ENCODE measurements at places on chromosomes 11 and 22. TPM values are rescaled to one million over a fixed set of nuclear protein-coding genes. Genes with fewer than 3 reads are reported as not detected.

DHCR7 gene
- 53.8 TPM for total RNA-seq

DNA sequence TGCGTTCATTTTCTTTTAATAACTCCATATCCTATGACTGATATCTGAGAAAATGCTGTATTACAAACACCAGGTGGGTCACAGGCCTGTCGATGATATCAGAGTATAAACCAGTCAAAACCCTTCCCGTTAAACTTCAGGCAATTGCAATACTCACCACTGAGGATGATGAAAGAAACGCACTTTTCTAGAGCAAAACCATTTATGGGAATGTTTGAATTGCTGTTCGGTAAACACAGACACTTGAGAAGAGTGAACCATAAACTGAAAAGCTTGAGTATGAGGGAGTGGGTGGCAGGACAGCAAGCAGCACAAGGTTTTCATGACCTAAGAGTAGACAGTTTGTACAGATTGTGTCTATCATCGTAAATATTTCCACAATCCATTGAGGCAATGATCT lies 139.8 kb upstream of the CEP126 start:
- no peak for DNase-seq

DNA sequence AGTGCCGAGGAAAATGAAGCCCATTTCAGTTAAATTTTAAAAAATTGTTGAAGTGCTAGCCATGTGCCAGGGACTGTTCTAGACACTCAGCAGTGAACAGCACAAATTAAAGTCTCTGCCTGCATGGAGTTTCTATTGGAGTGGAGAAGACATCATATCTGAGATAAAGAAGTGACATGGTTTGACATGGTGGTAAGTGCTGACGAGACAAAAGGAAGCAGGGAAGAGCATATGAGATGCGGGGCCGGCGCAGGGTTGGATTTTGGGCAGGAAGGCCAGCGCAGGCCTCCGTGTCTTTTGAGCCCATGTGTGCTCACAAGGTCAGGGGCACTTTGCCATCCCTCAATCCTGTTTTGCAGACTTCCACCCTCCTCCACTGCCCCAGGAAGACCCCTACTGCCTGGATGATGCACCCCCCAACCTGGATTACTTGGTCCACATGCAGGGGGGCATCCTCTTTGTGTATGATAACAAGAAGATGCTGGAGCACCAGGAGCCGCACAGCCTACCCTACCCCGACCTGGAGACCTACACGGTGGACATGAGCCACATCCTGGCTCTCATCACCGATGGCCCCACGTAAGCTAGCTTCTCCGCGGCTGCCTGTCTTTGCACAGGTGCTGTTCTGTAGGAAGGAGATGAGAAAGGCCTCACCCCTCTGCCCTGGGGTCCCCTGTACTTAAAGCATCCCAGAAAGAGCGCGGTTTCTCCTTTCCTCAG lies 29.6 kb downstream of the AMPD3 start:
- no peak for DNase-seq

ROBO4 gene
- total RNA-seq: 43.3 TPM

KCNK7 gene
- total RNA-seq: 0.31 TPM

PLAAT3 gene
- total RNA-seq: 156 TPM

TENM4 gene
- total RNA-seq: 2.5 TPM
